ENCODE measurements at places on chromosomes 1 and 21. TPM values are rescaled to one million over a fixed set of nuclear protein-coding genes. Genes with fewer than 3 reads are reported as not detected.

Gene FAM151A
- not detected for total RNA-seq

Gene XCL1
- 114 TPM for total RNA-seq

Gene PLEKHO1
- 19.0 TPM for total RNA-seq

Gene RUNX3
- total RNA-seq: 183 TPM

DNA sequence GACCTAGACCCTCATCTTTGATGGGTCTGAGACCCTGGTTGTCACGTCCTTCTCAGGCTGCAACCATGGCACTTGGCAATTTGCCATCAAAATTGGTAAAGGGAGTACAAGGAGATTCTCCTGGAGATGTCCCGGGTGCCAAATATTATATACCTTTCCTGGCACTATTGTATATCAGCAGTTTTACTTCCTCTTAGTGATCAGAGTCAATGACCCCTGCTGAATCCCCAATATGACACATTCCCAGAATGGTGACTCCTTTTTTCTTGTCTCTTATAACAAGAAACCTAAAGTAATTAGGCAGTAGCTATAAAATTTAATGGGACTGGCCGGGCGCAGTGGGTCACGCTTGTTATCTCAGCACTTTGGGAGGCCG, 39.6 kb upstream of the CDC42BPA start:
- no peak for DNase-seq

DNA sequence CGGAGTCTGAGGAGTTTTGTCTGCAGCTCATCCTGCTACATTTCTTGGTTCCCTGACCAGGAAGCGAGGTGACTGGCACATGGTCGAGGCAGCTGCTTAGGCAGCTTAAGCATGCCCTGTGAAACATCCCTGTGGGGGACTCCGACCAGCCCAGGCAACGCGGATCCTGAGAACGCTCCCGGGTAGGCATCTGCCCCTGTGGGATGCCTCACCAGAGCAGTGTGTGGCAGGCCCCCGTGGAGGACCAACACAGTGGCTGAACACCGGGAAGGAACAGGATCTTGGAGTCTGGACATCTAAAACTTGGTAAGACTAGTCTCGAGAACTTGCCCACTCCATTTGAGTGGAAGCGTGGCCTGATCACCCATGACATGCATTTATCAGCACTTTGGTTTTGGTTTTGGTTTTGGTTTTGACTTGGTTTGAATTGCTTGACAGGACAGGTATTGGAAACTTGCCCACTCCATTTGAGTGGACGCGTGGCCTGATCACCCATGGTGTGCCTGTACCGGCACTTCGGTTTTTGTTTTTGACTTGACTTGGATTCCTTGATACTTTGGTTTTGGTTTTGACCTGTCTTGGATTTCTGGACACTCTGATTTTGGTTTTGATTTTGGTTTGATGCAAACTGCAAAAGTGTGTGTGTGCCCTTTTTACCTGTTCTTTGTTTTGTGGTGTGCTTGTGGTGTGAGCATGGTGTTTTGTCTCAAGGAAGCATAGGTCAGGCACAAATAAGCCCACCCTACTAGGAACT, 12.2 kb upstream of the NEK2 start:
- no peak for DNase-seq

DNA sequence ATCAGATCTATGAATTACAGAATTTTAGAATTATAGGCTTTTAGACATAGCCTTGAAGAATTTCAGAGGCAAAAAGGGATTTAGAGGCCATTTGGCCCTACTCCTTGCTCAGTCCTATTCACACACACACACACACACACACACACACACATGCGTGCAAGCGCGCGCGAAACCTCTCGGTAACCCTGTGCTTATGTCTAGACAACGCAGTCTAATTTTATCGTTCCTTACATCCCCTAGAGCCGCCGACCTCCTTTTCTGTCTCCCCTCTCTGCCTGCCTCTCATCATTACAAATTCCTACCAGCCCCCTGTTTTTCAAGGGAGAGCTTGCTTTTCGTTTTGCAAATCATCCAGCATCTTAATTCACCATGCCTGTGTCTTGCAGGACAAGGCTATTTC, 252.1 kb downstream of the FOXD2 start:
- no peak for DNase-seq

DNA sequence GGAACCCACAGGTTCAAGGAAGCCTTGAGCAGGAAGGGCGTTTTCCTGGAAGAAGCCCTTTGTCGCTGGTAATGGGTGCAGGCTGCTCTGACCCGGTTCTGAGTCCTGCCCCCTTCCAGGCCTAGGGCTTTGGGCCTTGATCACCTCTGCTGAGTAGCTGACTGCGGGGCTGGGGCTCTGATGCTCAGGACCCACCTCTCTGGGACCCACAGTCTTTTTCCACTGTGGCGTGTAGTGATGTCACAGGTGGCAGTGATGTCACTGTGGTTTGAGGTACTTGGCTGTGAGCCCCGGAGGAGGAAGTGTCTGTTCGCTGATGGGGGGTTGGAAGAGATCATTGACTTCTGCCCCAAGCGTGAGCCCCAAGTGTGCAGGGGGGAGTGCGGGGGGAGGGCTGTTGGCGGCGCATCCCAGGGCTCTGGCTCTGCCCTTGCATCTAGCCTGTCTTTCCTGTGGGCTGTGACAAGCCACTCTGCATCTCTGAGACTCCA, 6.9 kb downstream of the TNFRSF1B start:
- peak; percentile 97 for DNase-seq

- DNase-seq: no peak
Measured at GRCh38 chr1:231949277-231950091, 322.9 kb downstream of the DISC1 start.

DNA sequence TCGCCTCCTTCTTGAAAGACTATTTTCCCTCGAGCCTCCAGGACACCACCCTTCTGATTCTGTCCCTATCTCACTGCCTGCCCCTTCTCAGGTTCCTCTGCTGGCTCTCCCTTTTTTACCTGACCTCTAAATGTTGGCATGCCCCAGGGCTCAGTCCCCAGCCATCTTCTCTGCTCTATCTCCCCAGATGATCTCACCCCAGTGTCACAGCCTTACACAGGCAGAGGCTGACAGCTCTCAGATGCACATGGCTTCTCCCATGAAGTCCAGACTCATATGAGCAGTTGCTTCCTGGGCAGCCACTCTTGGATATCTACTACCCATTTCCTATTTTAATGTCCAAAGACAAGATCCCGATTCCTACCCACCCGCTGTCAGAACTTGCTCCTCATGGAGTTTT, 37.5 kb downstream of the RXRG start:
- DNase-seq: no peak

GRCh38 chr1:59972216-59972927, 45.8 kb upstream of the CYP2J2 start:
- DNase-seq: no peak

- no peak for DNase-seq
Measured at GRCh38 chr1:209411491-209411929, 172.0 kb upstream of the CAMK1G start.
